ENCODE measurements at places on chromosomes 2 and 18.

- DNase-seq = no peak
Observed at GRCh38 chr2:199962203-199962602, 6.8 kb downstream of the MAIP1 start.

- peak; percentile 66 for DNase-seq
Observed at GRCh38 chr18:8982416-8983183, 119.9 kb upstream of the NDUFV2 start.

GRCh38 chr2:156331572-156332283 lies 793 bp downstream of the NR4A2 start:
- DNase-seq = peak; percentile 81

GRCh38 chr2:178523596-178524134 lies 43.4 kb downstream of the PLEKHA3 start:
- no peak for DNase-seq

DNA sequence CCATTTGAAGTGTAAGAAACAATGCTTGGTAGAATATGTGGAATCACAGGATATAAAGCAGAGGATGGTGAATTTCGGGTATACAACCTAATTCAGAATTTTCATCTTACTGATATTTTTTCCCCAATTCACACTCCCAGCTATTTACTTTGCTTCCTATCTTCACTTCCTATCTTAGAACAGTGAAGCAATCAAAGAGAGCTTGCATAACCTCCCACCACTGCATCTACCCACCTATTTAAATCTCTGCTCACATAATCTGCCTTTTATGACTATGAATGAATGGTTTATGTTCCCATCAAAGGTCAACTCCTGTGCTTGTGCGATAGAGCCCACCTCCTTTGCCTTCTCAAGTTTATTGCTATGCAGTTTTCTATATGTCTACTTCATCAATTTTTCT lies 3.3 kb downstream of the RMDN2 start:
- DNase-seq = no peak

- no peak for DNase-seq
Observed at GRCh38 chr2:53785366-53785765, 1.4 kb downstream of the ASB3 start.
